ENCODE measurements at places on chromosomes 11 and 22. TPM values are rescaled to one million over a fixed set of nuclear protein-coding genes. Genes with fewer than 3 reads are reported as not detected.

Gene ZNF215
- not detected for total RNA-seq

Gene EHF
- total RNA-seq: 3.2 TPM

Gene RAG1
- total RNA-seq: 0.96 TPM

Gene EMSY
- 14.5 TPM for total RNA-seq

DNA sequence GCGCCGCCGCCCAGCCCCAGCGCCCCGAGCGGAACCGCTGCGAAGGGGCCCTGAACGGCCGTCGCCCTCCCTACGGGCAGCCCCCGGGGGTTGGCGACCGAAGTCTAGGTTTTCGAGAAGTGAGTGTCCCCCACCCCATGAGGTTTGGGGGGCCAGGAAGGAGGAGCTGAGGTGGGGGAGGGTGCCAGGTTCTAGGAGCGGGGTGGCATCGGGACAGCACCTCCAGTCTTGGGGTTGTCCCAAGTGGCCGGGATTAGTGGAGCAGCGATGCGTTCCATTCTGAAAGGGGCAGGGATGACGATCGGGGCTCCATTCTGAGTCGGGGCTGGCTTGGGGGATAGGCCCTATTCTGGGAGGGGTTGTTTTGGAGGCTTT, 408 bp downstream of the PPP2R5B start:
- peak; percentile 40 for DNase-seq
- peaks cover 21% of the 10 kb centered on the region for H3K4me1 ChIP-seq
- peak overlapping the region; percentile 90 for H3K4me3 ChIP-seq
- H3K27me3 ChIP-seq: no peaks in the 10 kb centered on the region
- peak overlapping the region; percentile 99 for H3K27ac ChIP-seq

DNA sequence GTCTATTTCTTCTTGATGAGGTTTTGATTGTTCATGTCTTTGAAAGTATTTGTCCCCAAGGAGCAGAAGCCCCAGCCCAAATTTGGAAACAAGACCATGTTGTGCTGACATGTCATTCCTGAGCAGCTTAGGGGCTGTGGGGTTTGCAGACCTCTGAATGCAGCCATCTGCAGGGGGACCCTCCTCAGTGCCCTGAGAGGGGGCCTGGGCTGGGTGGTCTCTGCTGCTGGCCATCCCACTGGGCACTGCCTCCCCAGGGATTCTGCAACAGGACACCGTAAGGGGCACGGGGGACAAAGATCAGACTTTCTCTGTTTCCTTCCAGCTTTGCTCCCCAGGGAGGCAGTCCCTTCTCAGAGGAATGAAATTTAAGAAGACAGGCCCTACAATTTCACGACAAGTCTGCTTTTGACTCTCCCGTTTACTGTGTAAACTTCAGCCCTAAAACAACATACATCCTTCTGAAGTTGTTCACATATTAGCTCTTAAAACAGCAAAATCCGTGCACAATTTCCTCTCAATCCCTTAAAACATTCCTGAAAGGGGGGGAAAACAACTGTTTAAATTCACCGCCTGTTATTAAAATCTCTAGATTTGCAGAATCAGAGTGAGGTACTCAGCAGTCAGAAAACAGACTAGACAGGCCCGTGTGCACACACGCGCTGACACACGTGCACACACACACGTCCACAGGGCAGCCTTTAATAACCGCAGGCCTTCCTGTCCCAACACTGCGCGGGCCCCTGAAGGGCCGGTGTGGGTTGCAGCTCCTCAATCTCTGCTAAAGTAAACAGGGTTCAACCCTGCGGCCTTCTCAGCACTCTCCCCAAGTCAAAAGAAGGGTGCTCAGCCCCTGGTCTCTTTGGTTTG, 109.8 kb downstream of the KCNQ1 start:
- H3K27me3 ChIP-seq: no peaks in the 10 kb centered on the region
- no peaks in the 10 kb centered on the region for H3K4me1 ChIP-seq
- H3K36me3 ChIP-seq: no peaks in the 10 kb centered on the region
- DNase-seq: no peak
- no peak overlapping the region for H3K4me3 ChIP-seq

- no peaks in the 10 kb centered on the region for H3K36me3 ChIP-seq
- no peak overlapping the region for H3K4me3 ChIP-seq
Measured at GRCh38 chr22:42336527-42337227, 66.2 kb upstream of the TCF20 start.

DNA sequence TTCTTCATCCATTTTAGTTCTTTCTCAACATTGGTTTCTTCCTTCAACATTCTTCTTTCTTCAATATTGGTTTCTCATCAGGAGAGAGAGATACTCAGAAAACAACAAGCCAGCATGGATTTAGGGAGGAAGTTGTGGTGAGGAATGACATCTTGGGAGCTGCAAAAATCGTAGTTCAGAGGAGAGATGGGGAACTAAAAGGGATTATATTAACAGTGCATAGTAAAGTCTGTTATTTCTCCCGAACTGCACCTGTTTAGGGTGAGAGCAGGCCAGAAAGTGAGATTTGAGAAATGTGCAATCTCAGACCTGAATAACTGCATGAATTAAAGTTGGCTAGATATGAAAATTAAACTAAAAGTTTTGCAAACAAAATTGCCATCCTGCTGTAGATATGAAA, 94.5 kb downstream of the CASP12 start:
- H3K36me3 ChIP-seq: no peaks in the 10 kb centered on the region
- H3K4me3 ChIP-seq: no peak overlapping the region

GRCh38 chr11:113034576-113034975, 73.4 kb downstream of the NCAM1 start:
- no peaks in the 10 kb centered on the region for H3K27me3 ChIP-seq
- H3K36me3 ChIP-seq: no peaks in the 10 kb centered on the region
- H3K4me3 ChIP-seq: no peak overlapping the region

GRCh38 chr11:129249923-129250322, 57.8 kb upstream of the ARHGAP32 start:
- DNase-seq: no peak
- no peaks in the 10 kb centered on the region for H3K27me3 ChIP-seq
- H3K27ac ChIP-seq: no peak overlapping the region
- H3K36me3 ChIP-seq: no peaks in the 10 kb centered on the region

GRCh38 chr11:129458278-129458677, 82.6 kb downstream of the BARX2 start:
- DNase-seq: no peak
- no peaks in the 10 kb centered on the region for H3K36me3 ChIP-seq
- no peaks in the 10 kb centered on the region for H3K4me1 ChIP-seq
- H3K4me3 ChIP-seq: no peak overlapping the region
- no peaks in the 10 kb centered on the region for H3K27me3 ChIP-seq

GRCh38 chr22:39245130-39246039, 603 bp upstream of the PDGFB start:
- H3K4me1 ChIP-seq: peaks cover 27% of the 10 kb centered on the region
- DNase-seq: no peak
- H3K4me3 ChIP-seq: peak overlapping the region; percentile 62
- H3K27me3 ChIP-seq: no peaks in the 10 kb centered on the region
- H3K27ac ChIP-seq: peak overlapping the region; percentile 97

DNA sequence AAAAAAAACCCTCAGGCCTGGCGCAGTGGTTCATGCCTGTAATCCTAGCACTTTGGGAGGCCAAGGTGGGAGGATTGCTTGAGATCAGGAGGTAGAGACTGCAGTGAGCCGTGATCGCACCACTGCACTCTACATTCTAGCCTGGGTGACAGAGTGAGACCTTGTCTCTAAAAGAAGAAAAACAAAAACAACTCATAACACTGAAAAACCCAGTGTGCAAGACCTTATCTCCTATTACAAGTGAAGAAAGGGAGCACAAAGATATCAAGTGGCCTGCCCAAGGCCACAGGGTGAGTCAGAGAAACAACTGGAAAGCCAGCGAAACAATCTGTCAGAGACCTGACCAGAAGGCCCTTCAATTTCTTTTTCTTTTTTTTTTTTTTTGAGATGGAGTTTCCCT, 2.5 kb downstream of the TXN2 start:
- no peak for DNase-seq
- H3K27ac ChIP-seq: no peak overlapping the region
- no peak overlapping the region for H3K4me3 ChIP-seq
- peaks cover 22% of the 10 kb centered on the region for H3K4me1 ChIP-seq
- peaks cover 48% of the 10 kb centered on the region for H3K36me3 ChIP-seq
- H3K27me3 ChIP-seq: no peaks in the 10 kb centered on the region

Measured in heart right ventricle (tissue), 16 donors.